ENCODE measurements at places on chromosomes 13 and 19.
A peak's percentile ranks its signal among the peaks of the same experiment; 100 is the strongest.

GRCh38 chr13:62139597-62139996 lies 723.9 kb upstream of the PCDH20 start:
- DNase-seq, result no peak
- H3K36me3 ChIP-seq, result no peaks in the 10 kb centered on the region
- H3K4me1 ChIP-seq, result no peaks in the 10 kb centered on the region
- no peak overlapping the region for H3K27ac ChIP-seq
- no peaks in the 10 kb centered on the region for H3K27me3 ChIP-seq

DNA sequence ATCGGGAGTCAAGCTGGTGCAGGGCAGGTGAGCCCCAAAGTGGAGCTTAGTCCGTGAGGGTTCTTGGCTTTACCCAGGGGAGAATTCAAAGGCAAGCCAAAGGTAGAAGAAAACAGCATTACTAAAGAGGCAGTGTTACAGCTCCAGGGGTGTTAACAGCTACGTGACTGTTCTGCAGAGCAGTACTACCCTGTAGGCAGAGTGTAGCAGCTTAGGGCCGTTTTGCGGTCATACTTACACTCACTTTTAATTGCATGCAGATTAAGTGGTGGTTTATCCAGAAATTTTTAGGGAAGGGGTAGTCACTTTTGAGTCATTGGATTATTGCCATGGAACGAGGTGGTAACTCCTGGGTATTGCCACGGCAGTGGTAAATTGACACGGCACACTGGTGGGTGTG lies 482.2 kb downstream of the SLITRK5 start:
- DNase-seq, result no peak
- no peak overlapping the region for H3K4me3 ChIP-seq
- H3K4me1 ChIP-seq, result no peaks in the 10 kb centered on the region
- no peak overlapping the region for H3K27ac ChIP-seq
- no peaks in the 10 kb centered on the region for H3K27me3 ChIP-seq

DNA sequence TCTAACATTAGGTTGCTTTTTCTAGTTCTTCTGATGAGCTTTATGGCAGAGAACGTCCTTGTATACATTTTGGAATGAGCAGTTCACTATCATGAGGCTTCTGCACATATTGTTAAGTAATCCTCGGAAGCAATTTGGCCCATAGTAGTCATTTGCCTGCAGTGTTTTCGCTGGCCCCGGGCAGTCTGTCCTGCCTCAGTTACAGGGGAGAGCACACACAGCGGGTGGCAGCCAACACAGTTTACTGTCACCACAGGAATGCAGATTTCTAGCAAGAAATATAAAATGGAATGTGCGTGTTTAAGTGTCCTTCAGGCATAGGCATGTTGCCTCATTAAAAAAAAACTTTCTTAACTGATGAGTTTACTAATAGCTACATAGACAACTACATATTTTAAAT lies 71.5 kb upstream of the GJB6 start:
- peaks cover 54% of the 10 kb centered on the region for H3K27me3 ChIP-seq
- no peaks in the 10 kb centered on the region for H3K4me1 ChIP-seq
- no peak overlapping the region for H3K4me3 ChIP-seq

DNA sequence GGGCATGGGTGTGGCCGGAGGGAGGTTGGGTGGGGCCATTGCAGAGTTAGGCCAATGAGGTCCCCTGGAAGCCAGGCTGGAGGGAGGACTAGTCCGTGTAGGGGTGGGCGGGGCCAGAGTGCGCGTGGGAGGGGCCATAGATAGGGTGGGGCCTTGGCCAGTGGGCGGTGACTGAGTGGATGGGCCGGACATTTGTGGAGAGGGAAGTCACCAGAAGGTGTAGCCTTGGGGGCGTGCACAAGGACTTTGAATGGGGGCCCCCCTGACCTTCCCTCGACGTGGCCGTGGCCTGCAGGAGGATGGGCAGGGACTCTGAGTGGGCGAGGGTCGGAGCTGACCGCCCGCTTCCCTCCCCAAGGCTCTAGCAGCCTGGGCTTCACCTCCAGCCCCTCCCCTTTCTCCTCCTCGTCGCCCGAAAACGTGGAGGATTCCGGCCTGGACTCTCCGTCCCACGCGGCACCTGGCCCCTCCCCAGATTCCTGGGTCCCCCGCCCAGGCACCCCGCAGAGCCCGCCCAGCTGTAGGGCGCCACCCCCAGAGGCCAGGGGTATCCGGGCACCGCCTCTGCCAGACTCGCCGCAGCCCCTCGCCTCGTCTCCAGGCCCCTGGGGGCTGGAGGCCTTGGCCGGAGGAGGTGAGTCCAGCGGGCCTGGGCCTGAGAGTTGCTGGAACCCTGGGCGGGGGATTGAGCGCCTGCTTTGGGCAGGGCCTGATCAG lies 16.5 kb upstream of the B3GNT3 start:
- H3K27me3 ChIP-seq, result no peaks in the 10 kb centered on the region
- no peak overlapping the region for H3K27ac ChIP-seq

GRCh38 chr19:40210889-40211288 lies 7.3 kb downstream of the TTC9B start:
- no peak for DNase-seq
- H3K27me3 ChIP-seq, result no peaks in the 10 kb centered on the region
- H3K36me3 ChIP-seq, result peaks cover 2% of the 10 kb centered on the region
- H3K4me3 ChIP-seq, result no peak overlapping the region

DNA sequence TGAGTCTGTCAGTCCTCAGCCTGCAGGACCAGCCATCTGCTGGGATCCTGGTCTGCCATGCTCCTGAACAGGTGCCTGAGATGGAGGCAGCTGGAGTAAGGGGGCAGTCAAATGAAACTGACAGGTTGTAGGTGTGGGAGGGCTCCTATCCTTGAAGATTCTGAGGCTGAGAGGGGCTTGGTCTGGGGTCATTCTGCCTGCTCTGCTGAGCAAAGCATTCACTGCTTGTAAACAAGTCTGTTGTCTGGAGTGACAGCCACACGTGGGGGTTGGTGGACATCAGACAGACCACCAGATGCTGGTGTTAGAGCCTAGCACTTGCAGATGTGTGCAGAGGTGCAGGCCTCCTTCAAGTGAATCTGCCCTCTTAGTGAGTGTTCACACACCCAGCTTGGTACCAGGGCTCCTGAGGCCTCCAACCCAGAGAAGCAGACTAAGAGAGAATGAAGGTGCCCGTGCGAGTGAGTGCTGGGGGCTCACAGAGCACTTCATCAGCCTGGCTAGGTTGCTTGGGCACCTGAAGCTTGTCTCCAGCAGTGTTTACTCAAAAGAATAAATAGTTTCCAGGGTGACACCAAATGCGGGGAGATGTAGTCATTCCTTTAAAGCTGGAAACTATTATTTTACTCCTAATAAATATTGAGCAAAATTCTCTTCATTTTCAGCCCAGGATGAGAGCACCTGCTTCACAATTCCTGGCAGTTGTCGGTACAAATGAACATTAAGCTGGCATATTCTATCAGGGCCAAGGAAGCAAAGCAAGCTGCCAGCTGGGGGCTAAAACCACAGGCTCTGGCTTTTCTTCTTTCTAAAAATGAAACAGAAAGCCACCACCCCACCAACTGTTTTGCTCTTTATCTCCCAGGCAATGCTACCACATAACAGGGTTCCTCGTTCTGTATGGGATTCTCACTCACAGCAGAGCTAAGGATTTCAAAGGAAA lies 82.3 kb downstream of the RNASEH2B start:
- peaks cover 5% of the 10 kb centered on the region for H3K36me3 ChIP-seq
- peak overlapping the region; percentile 50 for H3K4me3 ChIP-seq
- no peaks in the 10 kb centered on the region for H3K27me3 ChIP-seq
- DNase-seq, result no peak
- peaks cover 15% of the 10 kb centered on the region for H3K4me1 ChIP-seq

DNA sequence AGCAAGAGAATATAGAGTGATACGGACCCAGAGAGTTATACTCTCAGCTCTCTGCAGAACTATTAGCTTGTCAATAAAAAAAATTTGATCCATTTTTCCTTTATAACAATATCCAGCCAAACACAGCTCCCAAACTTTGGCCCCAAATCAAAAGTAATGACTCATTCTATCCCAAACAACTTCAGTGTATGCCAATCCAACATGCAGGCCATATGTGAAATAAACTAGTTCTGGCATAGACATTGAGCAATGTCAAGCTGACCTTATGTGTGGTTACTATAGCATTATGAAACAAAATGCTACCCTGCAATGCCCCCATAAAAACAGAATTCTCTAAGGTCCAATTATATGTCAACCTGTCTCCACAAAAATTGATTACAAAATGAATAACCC lies 209.5 kb downstream of the DNAJC15 start:
- H3K36me3 ChIP-seq, result no peaks in the 10 kb centered on the region
- no peak overlapping the region for H3K4me3 ChIP-seq
- peaks cover 40% of the 10 kb centered on the region for H3K27me3 ChIP-seq
- DNase-seq, result no peak
- peaks cover 3% of the 10 kb centered on the region for H3K4me1 ChIP-seq

DNA sequence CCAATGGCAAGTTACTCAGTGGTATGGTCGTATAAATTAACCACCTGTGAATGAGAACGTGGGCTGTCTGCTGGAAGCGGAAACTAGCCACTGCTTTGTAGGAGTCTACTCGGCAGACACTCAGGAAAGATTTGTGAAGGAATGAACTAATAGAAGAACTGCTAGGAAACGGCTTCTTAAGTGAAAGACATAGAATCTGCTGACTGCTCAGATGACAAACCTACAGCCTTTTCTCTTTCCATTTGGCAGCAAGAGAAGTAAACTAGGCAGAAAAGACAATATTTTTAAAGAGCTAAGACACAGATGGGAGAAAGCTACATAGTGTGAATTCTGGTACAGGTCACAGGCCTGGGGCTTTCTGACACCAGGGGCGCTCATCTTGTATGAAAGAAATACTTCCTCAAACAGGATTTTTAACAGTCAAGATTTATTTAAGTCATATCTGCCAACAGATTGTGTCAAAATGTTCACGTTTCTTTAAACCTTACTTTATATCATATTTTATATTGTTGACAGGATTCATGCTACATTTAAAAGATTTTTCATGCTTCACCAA lies 78.4 kb downstream of the MIPEP start:
- no peaks in the 10 kb centered on the region for H3K27me3 ChIP-seq
- H3K4me1 ChIP-seq, result peaks cover 6% of the 10 kb centered on the region
- DNase-seq, result no peak

DNA sequence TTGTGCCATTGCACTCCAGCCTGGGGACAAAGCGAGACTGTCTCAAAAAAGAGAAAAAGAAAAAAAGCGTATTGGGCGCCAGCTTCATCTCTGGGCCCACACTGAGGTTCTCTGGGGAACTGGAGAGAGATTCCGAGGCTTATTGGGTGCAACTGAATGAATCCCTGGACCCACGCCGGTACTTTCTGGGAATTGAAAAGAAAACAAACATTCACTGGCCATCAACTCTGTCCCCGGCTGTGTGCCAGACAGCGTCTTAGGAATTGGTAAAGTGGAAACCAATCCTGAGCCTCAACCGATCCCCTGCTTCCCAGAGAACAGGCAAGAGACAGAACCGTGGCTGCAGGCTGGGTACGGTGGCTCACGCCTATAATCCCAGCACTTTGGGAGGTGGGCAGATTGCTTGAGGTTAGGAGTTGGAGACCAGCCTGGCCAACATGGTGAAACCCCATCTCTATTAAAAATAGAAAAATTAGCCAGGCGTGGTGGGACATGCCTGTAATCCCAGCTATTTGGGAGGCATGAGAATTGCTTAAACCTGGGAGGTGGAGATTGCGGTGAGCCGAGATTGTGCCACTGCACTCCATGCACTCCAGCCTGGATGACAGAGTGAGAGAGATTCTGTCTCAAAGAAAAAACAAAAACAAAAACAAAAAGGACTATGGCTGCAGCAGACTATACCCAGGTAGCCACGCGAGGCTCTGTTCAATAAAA lies 8.6 kb downstream of the ANO8 start:
- peaks cover 14% of the 10 kb centered on the region for H3K4me1 ChIP-seq
- H3K36me3 ChIP-seq, result peaks cover 4% of the 10 kb centered on the region
- H3K27ac ChIP-seq, result no peak overlapping the region
- peak overlapping the region; percentile 9 for H3K4me3 ChIP-seq

DNA sequence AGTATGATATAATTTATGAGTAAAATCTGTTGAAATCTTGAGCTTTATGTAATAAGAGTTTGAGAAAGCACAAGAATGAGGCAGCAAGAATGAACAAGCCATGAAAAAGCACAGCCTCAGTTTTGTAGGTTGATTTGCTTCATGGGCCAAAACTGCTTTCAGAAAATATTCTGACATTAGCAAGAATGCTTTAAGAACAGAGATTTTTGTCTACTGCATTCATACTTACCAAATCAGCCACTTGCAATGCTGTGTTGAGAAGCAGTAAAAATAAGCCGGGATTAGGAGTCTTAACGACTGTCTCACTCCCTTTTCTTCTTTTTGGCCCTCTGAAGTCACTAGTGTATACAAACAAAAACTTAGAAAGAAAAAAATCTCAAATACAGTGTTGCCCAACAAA lies 114.5 kb downstream of the POSTN start:
- DNase-seq, result no peak
- H3K4me1 ChIP-seq, result no peaks in the 10 kb centered on the region

- no peaks in the 10 kb centered on the region for H3K27me3 ChIP-seq
- H3K4me3 ChIP-seq, result no peak overlapping the region
- H3K27ac ChIP-seq, result no peak overlapping the region
- no peaks in the 10 kb centered on the region for H3K36me3 ChIP-seq
- DNase-seq, result no peak
These were observed 213.7 kb downstream of the RFC3 start for GRCh38 chr13:34031610-34032009.

DNA sequence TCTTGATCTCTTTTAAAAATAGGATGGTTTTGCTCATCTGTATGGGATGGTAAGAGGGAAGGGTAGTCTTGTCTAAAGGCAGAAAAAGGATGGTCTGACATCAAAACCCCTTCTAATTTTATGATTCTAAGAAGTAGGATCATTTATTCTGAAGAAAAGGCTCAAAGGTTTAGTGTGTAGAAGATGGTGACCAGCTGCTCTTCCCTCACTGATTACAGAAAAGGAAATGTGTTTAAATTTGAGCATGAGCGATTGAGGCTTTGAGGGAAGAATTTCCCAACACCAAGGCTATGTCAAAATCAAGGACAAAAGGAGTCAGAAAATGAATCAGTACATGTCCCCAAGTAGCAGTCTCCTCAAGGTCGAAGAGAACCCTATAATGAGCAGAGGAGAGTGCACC lies 909.8 kb downstream of the EFNB2 start:
- H3K27me3 ChIP-seq, result no peaks in the 10 kb centered on the region
- H3K27ac ChIP-seq, result no peak overlapping the region
- no peak overlapping the region for H3K4me3 ChIP-seq

GRCh38 chr13:31037874-31038500 lies 105.5 kb downstream of the TEX26 start:
- H3K4me1 ChIP-seq, result peaks cover 33% of the 10 kb centered on the region
- H3K27ac ChIP-seq, result peak overlapping the region; percentile 53
- no peak overlapping the region for H3K4me3 ChIP-seq
- DNase-seq, result no peak
- no peaks in the 10 kb centered on the region for H3K36me3 ChIP-seq

DNA sequence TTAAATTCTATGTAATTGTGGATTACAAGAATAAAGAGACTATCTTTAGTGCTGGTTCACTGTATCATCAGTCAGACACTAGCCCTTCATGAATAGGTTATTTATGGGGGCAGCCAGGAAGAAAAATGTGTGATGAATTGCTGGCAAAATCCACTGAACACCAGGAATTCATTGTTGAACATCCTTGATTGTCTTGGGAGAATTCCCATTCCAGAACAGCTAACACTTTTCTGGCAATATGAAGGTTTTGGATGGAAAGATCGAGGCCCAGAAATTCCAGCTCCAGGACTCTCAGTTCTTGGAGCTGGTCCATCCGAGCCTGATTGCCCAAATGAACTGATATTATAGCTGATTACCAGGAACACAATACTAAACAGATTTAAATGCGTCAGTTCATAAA lies 11.5 kb upstream of the SPART start:
- H3K27ac ChIP-seq, result no peak overlapping the region
- H3K4me3 ChIP-seq, result no peak overlapping the region
- no peak for DNase-seq
- peaks cover 21% of the 10 kb centered on the region for H3K27me3 ChIP-seq
- no peaks in the 10 kb centered on the region for H3K36me3 ChIP-seq
